ENCODE measurements at places on chromosomes 16 and 17.

DNA sequence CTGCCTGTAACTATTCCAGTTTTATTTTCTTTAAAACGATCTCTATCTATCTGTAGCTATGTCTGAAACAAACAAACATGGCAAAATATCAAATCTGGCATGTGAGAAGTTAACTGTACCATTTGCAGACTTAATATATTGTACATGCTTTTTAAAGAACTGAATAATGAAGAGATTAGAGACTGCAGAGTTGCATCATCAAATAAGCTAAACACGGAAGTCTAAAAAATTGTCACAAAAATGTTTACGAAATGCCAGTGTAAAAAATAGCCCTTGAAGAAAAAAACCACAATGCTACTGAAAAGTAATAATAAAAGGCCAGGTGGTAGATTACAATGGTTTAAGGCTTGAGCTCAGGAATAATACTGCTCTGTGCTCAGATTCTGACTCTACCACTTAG is 43.1 kb downstream of the HS3ST3A1 start:
- DNase-seq = no peak

GRCh38 chr16:27972500-27972899 is 91.0 kb downstream of the GSG1L start:
- peak; percentile 9 for DNase-seq

GRCh38 chr16:50500171-50500874 is 47.9 kb upstream of the NKD1 start:
- no peak for DNase-seq

- DNase-seq = no peak
These were observed 41.4 kb downstream of the VPS53 start for GRCh38 chr17:673200-673681.

DNA sequence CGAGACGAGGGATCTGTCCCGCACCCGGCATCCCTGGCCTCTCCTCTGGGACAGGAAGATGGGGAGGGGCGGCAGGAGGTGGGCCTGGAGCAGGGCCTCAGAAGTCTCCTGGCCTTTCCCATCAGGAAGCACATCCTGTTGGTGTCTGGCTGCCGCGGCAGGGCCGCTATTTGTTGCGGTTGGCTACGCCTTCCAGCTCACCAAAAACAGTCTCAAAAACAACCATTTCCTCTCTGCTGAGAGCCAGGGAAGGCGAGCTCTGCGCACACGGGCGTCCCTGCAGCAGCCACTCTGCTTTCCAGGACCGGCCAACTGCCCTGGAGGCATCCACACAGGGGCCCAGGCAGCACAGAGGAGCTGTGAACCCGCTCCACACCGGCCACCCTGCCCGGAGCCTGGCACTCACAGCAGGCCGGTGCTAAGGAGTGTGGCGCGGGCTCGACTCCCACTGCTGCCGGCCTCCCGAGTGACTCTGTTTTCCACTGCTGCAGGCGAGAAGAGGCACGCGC is at the start of gene TMEM204:
TMEM204 (plus strand) TSS at position 224 of the 509 bp plus-strand sequence. CDS start 610 bp downstream, outside the sequence.
- DNase-seq = no peak

DNA sequence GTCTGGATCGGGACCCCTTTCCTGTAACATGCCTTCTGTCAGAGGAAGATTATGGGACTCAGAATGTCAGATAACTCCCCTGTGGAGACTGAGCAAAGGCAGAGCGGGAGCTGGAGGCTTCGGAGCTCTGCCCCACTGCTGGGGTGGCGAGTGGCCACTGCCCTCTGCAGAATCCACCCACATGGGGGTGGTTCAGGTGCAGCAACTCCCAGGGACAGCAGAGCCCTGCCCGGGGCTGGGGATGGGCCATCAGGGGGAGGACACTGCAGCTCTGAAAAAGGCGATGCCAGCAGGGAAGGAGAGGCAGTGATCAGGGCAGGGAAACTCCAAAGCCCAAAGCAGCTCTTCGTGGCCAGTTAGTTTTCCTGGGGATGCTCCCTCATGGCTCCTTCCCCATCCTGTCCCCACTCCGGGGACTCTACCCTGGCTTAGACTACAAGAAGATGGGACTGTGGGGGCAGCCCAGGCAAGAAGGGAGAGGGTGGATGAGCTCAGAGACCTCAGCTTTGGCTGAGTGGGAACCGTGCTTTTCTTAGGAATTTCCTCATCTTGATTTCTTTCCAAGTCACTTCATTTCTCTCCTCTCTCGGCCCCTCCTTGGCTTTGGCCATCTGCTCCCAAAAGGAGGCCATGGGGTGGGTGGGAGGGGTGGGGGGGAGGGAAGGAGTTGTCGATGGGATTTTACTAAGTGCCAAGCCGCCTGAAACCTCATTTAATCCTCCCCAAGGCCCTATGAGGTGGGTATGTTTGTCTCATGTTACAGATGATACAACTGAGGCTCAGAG is 4.0 kb downstream of the CA4 start:
- no peak for DNase-seq

Measured in NCI-H2081 (cell line).